ENCODE measurements at places on chromosomes 7 and 10. TPM values are rescaled to one million over a fixed set of nuclear protein-coding genes. Genes with fewer than 3 reads are reported as not detected.

GRCh38 chr10:344582-345200, 209.4 kb downstream of the ZMYND11 start:
- DNase-seq = no peak

GRCh38 chr10:33240931-33241330, 93.5 kb downstream of the NRP1 start:
- no peak for DNase-seq

- no peak for DNase-seq
These were observed 128.5 kb upstream of the TNS3 start for GRCh38 chr7:47710201-47710935.

AP5Z1 gene
- total RNA-seq = 49.5 TPM

CHAT gene
- not detected for total RNA-seq

CYP2E1 gene
- total RNA-seq = 2.2 TPM
